ENCODE measurements at places on chromosomes 1 and 21.

DNA sequence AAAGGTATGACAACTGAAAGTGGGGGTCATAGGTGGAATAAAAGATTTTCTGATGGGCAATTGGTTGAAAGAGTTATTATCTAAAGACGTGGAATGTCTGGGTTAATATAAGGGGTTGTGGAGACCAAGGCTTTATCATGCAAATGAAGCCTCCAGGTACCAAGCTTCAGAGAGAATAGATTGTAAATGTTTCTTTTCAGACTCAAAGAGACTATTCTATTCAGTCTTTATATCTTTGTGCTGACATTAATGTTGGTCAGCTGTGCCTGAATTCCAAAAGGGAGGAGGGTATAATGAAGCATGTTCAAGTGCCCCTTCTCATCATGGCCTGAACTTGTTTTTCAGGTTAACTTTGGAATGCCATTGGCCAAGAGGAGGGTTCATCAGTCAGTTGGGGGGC is 145.3 kb downstream of the SETD4 start:
- no peak for DNase-seq

GRCh38 chr1:43522776-43523480 is 7.8 kb upstream of the PTPRF start:
- DNase-seq = no peak

- DNase-seq = no peak
Observed at GRCh38 chr1:240056350-240056749, 35.3 kb upstream of the FMN2 start.

DNA sequence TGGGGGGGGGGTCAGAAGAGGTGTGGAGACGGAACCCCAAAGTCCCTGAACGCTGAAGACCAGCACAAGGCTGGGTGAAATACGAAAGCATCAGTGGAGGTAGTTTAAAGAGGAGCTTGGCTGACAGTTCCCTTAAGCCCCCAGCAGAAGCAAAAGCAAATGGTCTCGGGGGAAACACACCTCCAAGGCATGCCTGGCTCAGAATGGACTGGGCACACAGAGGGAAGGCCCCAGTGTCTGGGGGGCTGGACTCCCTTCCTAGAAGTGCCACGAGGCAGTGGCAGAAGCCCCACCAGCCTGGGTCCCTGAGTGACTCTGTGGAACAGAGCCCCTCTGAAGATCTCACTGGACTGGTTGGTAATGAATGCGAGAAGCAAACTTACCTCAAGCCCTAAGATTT is 43.9 kb downstream of the UBE2G2 start:
- DNase-seq = no peak

Measured in activated CD8-positive, alpha-beta T cell treated with anti-CD3 and anti-CD28 coated beads for 36 hours (primary cell).